ENCODE measurements at places on chromosomes 6 and 20.

DNA sequence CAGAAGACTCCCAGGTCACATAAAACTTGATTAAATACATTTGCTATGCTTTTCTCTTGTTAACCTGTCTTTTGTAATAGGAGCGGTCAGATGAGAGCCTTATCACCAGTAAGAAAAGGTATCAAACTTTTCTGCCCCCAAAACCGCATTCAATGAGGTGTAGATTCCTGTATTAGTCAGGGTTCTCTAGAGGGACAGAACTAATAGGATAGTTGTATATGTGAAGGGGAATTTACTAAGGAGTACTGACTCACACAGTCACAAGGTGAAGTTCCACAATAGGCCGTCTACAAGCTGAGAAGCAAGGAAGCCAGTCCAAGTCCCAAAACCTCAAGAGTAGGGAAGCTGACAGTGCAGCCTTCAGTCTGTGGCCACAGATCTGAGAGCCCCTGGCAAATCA lies 32.7 kb downstream of the PTPRK start:
- no peak overlapping the region for H3K4me3 ChIP-seq
- no peaks in the 10 kb centered on the region for H3K4me1 ChIP-seq
- no peaks in the 10 kb centered on the region for H3K27me3 ChIP-seq
- DNase-seq: no peak
- H3K27ac ChIP-seq: no peak overlapping the region

- H3K27me3 ChIP-seq: no peaks in the 10 kb centered on the region
- H3K4me3 ChIP-seq: no peak overlapping the region
- no peaks in the 10 kb centered on the region for H3K36me3 ChIP-seq
- H3K4me1 ChIP-seq: no peaks in the 10 kb centered on the region
- DNase-seq: no peak
- H3K27ac ChIP-seq: no peak overlapping the region
These were observed 205.9 kb downstream of the HACE1 start for GRCh38 chr6:104653781-104654180.

DNA sequence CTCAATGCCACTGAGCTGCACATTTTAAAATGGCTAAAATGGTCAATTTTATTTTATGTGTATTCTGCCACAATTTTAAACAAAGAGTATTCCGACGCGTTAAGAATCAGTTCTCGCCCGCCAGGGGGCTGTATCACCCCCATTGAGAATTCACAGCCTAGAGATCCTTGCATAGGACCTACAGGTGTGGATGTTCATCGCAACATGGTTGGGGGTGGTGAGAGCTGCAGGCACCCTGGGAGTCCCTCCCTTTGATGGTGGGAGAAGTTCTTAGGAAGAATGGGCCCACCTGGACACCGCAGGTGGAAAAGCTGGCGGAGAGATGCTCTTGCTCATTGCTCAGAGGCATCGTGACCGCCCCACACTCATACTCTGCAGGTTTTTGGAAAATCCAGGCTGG lies 63.5 kb downstream of the SLC2A10 start:
- H3K4me3 ChIP-seq: no peak overlapping the region
- H3K27me3 ChIP-seq: no peaks in the 10 kb centered on the region
- no peak for DNase-seq
- H3K36me3 ChIP-seq: no peaks in the 10 kb centered on the region
- H3K27ac ChIP-seq: no peak overlapping the region
- no peaks in the 10 kb centered on the region for H3K4me1 ChIP-seq

DNA sequence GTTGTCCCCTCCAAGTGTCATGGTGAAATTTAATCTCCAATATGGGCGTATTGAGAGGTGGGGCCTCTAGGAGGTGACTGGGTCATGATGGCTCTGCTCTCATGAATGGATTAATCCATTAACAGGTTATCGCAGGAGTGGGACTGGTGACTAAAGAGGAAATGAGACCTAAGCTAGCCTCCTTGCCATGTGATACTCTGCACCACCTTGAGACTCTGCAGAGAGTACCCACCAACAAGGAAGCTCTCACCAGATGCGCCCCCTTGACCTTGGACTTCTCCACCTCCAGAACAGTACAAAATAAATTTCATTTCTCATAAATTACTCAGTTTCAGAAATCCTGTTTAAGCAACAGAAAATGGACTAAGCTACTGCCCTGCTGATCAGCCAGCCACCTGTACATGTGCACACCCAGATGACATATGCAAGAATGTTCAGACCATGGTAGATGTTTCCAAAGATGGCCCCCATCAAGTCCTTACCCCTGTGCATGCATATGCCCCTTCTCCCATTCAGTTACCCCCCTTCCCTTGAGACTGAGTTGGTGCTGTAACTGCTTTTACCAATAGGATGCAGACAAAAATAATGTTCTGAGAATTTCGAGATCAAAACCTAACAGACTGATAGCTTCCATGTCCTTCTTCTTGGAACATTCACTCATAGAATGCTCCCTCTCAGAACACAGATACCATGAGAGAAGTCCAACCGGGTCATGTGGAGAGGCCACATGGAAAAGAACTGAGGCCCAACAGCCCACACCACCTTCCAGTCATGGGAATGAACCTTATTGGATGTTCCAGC lies 28.4 kb downstream of the MAP3K5 start:
- H3K4me1 ChIP-seq: peaks cover 2% of the 10 kb centered on the region
- DNase-seq: no peak
- no peaks in the 10 kb centered on the region for H3K36me3 ChIP-seq
- no peak overlapping the region for H3K4me3 ChIP-seq
- H3K27me3 ChIP-seq: no peaks in the 10 kb centered on the region
- no peak overlapping the region for H3K27ac ChIP-seq

DNA sequence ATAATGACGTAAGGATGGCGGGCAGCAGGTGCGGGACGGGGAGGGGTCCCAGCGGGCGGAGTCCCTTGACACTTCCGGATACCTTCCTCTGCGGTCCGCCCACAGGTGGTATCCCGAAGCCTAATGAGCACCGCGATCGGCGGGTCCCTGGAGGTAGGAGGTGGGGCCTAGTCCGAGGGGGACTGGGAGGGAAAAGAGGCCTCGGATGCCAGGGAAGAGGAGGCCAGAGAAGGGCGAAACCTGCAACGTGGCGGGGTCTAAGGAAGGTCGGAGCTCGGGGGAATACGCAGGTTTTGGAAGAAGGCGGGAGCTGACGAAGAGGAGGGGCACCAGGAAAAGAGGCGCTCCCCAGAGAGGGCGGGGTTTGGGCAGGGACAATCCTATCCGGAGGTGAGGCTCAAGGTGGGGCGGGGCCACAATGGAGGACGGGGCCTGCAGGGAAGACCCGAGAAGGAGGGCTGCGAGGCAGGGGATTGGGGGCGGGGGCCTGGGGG lies 3.7 kb downstream of the PRSS16 start:
- H3K27me3 ChIP-seq: peaks cover 22% of the 10 kb centered on the region
- H3K27ac ChIP-seq: no peak overlapping the region
- no peaks in the 10 kb centered on the region for H3K36me3 ChIP-seq
- no peaks in the 10 kb centered on the region for H3K4me1 ChIP-seq
- H3K4me3 ChIP-seq: peak overlapping the region; percentile 25

DNA sequence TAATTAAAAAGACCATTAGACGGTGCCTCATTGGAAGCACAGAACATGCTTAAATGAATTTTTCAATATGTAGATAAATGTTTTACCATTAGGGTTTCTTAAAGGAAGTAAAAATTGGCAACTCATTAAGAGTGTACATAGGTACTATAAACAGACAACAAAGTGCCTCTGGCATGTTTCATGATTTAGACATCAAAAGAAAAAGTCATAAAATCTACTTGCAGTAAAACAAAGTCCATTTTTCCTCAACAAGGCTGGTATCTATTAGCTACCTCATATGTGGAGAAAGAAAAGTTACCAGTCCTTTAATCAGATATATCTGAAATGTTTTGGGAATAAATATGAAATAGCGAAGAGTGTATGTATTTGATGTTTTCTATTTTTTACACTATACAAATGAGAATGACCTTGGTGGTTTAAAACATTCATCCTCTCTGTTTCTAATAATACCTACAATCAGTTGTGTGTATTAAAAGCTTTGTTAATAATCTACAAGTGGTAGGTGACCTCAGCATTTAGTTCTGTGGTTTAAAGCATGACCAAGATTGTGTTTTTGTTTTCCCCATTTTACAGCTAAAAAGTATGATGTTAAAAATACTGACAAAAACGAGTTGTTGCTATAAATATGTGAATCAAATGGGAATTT lies 87.5 kb downstream of the HDGFL1 start:
- DNase-seq: no peak
- H3K4me1 ChIP-seq: no peaks in the 10 kb centered on the region
- H3K27ac ChIP-seq: no peak overlapping the region
- no peak overlapping the region for H3K4me3 ChIP-seq
